ENCODE measurements at places on chromosomes 4 and X.

DNA sequence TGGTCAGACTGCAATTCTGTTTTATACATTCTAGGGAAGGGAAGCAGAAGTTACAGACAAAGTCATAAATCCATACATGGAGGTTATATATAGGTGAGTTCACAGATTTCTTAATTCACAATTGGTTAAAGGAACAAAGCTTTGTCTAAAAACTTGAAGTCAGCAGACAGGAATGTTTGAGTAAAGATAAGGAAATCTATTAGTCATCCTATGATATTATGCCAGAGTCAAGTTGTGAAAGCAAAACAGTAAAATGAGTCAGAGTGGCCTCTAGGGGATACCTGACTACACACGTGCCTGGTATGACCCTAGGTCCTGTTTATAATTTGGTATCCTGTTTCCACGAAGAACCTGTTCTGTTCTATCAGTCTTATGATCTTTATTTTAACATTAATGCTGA lies 31.5 kb downstream of the ACTRT1 start:
- no peak for DNase-seq

- no peak for DNase-seq
Measured at GRCh38 chr4:102168580-102168979, 176.7 kb downstream of the SLC39A8 start.

GRCh38 chr4:76615999-76616398 lies 181.0 kb downstream of the SHROOM3 start:
- DNase-seq = no peak

GRCh38 chrX:22093550-22093949 lies 61.4 kb downstream of the PHEX start:
- no peak for DNase-seq
